ENCODE measurements at places on chromosomes 16 and 17.

DNA sequence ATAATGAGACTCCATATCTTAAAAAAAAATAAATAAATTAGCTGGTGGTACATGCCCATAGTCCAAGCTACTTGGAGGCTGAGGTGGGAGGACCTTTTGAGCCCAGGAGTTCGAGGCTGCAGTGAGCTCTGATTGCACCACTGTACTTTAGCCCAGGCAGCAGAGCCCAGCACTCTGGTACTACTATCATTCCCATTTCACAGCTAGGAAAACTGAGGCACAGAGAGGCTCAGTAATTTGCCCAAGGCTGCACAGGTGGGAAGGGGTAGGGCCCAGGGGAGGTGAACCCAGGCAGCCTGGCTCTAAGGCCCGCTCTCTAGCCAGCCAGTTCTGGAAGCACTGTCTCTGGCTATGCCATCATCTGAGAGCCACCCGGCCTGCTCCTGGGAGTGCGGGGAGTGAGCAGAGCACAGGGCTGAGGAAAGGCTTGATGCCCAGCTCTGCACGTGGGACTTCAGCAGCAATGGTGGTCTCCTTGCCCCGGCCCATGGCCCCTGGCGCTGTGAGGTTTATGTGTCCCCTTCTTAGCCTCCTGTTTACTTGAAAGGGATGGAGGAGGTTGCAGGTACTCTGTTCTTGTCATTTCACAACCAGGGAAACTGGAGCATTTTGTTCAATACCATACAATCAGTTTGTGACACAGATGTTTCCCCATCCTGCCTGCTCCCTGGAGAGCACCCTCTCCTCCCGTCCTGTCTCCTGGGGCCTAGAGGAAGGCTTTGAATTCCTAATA is 222.3 kb downstream of the KATNIP start:
- no peak for DNase-seq

DNA sequence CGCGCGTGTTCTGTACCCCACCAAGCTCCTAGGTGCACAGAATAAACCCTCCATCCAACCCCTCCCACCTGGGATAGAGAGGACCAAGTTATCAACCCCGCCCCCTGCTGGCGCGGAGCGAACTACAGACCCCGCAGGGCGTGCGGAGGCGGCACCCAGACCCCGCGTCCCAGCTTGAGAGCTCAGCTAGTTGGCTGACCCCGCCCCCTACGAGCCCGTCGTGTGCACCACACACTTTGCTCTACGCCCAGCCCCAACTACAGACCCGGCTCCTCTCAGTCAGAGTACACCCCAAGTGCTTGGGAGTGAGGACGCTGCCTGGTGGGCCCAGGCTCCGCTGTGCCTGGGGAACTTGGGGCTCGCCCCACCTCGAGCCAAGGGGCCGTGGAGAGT is 1.5 kb downstream of the GRIN2A start:
- DNase-seq: peak; percentile 43

DNA sequence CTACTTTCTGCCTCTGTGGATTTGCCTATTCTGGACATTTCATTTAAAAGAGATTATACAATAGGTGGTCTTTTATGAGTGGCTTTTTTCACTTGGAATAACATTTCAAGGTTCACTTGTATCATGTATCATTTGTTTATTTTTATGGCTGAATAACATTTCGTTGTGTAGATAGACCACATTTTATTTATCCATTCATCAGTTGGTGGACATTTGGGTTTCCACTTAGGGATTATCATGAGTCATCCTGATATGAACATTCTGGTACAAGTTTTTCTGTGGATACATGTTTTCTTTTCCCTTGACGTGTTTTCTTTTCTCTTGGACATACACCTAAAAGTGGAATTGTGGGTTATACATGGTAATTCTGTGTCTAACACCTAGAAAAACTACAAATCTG is 25.3 kb downstream of the PRSS54 start:
- no peak for DNase-seq

GRCh38 chr16:20673071-20673806 is 24.2 kb downstream of the ACSM1 start:
- no peak for DNase-seq

GRCh38 chr16:21222495-21223337 is 10.8 kb upstream of the ANKS4B start:
- DNase-seq: no peak

DNA sequence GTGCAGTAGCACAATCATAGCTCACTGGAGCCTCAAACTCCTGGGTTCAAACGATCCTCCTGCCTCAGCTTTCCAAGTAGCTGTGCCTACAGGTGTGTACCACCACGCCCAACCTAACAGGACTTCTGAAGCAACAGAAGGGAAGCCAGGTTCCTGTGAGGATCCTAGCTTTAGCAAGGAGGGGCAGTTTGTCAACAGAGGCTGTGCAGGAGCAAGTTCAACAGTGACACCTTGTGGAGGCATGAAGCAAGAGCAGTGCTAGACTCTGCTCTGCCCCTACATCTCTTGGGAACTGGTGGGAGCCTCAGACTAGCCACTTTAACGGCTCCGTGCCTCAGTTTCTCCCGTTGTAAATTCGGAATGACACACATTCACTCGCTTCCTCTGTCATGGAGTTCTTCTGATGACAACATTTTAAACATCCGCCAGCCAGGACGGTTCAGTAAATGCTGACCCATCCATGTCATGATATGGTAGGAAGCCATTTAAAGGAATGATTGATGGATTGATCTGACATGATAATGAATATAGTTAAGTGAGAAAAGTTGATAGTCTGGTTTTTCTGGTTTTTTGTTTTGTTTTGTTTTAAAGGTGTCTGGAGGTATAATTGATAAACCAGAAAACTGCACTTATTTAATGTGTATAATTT is 218.7 kb downstream of the MRTFB start:
- no peak for DNase-seq

GRCh38 chr16:75343286-75343685 is 90.0 kb downstream of the CFDP1 start:
- DNase-seq: no peak

GRCh38 chr17:79095345-79096055 is 20.9 kb downstream of the ENGASE start:
- DNase-seq: no peak

GRCh38 chr16:72099377-72099818 is 5.8 kb downstream of the DHX38 start:
- peak; percentile 38 for DNase-seq

DNA sequence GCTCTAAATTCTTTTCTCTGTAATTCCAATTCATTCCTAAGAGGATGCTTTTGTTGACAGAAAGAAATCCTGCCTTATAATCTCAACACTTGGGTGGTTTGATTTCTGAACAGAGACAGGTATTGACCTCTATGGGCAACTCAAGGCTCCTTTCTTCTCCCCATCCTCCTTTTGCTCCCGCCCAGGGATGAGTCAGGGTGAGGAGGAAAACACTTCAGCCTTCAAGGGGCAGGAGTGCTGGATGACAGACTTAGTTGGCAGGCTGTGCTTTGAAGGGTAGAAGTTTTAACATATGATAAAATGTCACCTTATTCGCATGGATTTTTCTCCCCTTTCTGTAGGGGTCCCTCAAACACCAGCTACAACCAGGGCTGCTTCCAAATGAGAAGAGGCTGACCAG is 16.7 kb upstream of the TOM1L1 start:
- DNase-seq: no peak

- no peak for DNase-seq
These were observed 20.0 kb downstream of the UNC45B start for GRCh38 chr17:35167666-35168065.

- DNase-seq: no peak
These were observed 32.3 kb downstream of the DDX19A start for GRCh38 chr16:70378869-70379493.

DNA sequence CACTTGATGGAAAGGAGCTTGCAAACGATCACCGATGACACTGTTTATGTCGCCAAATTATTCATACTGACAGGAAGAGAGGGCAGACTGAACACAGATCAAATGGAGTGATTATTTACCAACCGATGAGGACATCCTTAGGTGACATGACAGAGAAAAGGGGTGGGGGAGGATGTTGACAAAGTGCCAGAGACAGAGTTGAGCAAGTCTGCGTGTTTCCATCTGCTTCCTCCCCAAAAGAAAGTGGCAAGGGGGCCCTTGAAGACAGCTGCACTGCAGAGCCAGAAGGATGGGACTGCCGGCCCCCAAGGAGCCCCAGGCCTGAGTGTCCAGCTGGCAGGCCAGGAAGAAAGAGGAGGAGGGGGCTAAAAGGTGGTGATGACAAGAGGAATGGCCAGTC is 191.0 kb upstream of the RPL38 start:
- DNase-seq: no peak

GRCh38 chr17:81295676-81296381 is 722 bp upstream of the SLC38A10 start:
- peak; percentile 83 for DNase-seq

GRCh38 chr17:66966704-66967418 is 2.4 kb downstream of the CACNG4 start:
- DNase-seq: no peak

GRCh38 chr17:75828741-75829140 is 15.5 kb downstream of the UNC13D start:
- DNase-seq: no peak

GRCh38 chr17:41722231-41722630 is 10.1 kb downstream of the GAST start:
- DNase-seq: no peak

DNA sequence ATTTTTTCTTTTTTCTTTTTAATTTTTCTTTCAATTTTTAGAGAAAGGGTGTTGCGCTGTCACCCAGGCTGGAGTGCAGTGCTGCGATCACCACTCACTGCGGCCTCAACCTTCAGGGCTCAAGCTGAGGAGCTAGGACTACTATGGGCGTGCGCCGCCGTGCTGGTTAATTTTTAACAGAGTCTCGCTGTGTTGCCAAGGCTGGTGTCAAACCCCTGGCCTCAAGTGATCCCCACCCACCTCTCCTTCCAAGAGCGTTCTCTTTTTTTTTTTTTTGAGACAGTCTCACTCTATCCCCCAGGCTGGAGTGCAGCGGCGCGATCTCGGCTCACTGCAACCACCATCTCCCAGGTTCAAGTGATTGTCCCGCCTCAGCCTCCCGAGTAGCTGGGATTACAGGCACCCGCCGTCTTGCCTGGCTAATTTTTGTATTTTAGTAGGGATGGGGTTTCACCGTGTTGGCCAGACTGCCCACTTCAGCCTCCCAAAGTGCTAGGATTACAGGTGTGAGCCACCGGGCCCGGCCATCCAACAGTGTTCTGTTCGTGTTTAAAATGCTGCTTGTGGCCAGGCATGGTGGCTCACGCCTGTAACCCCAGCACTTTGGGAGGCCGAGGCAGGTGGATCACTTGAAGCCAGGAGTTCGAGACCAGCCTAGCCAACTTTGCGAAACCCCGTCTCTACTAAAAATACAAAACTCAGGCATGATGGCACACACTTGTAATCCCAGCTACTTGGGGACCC is 14.5 kb upstream of the RPL13 start:
- peak; percentile 82 for DNase-seq

DNA sequence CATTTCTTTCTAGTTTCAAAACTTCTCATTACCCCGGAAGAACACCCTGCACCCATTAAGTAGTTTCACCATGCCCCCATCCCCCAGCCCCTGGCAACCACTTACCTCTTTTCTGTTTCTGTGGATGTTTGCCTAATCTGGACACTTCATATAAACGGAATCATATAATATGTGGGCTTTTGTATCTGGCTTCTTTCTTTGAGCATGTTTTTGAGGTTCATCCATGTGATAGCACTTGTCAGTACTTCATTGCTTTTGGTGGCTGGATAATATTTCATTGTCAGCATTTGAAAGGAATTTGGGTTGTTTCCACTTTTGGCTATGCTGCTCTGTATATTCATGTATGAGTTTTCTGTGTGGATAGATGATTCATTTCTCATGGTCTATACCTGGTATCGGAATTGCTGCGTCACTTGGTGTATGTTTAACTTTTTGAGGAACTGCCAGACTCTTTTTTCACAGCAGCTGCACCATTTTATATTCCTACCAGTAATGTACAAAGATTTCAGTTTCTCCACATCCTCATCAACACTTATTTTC is 30.0 kb upstream of the SLC5A10 start:
- no peak for DNase-seq

DNA sequence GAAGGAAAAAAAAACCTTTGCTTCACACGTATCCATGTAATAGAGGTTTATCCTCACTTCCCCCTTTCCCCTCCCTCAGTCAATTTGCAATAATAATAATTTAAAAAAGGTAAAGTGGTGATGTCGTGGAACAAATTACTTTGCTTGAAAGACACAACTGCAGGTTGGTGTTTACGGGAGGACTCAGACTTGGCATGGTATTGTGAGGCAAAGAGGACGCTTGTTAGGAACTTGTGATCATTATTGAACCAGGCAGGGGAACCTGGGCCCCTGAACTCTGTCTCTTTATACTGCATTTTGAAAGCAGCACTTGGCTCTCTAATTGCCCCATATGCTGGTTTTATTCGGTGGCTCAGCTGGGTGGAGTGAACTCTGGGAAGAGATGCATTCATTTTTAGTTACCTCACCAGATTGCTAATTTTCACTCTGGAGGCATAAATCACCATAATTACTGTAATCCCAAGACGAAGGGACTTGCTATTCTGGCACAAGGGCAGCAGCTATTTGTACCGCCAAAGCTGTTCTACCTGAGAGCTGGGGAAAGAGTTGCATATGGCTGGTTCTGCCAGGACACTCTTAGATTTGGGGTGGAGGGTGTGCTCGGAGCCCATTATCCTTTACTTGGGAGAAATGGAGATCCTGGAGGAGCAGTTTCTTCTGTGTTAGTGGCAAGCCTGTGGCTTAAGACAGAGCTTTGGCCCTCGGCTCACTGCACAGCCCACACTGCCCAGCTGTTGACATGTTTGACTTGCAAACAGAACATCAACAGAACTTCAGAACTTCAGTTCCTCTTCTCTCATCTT is 5.7 kb upstream of the DHX8 start:
- DNase-seq: no peak

- DNase-seq: no peak
These were observed 58.1 kb upstream of the CRYM start for GRCh38 chr16:21336231-21336630.

- DNase-seq: no peak
These were observed 6.9 kb downstream of the METRNL start for GRCh38 chr17:83086199-83086880.

DNA sequence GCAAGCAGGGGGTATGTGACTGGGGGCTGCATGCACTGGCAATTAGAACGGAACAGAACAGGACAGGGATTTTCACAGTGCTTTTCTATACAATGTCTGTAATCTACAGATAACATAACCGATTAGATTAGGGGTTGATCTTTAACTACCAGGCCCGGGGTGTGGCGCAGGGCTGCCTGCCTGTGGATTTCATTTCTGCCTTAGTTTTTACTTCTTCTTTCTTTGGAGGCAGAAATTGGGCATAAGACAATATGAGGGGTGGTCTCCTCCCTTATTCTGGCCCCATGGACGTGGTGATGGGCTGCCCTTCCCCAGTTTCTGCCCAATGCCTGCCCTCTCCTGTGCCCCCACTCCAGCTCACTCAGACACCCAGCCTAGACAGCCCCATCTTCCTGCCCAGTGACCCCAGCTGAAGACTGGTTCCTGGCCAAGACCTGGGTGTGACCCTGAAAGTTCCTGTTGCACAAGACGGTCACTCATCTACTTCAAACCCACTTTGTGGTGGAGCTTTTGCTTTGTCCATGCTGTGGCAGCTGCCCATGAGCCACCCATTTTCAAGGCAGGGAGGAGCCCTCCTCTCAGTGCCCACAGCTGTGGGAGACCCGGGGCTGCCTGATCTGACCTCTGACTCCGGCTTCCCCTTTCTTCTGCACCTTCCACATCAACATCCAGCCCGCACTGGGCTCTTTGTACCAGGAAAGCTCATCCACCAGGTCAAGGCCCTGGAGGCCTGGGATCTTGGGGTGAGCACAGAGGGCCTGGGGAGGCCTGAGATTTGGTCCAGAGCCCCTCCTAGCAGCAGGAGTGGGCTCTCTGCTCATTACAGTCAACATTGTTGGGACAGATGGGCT is 18.6 kb downstream of the ALOX12B start:
- peak; percentile 77 for DNase-seq

Data from left colon (tissue), 2 donors.